ENCODE measurements at places on chromosomes 13 and 19.

GRCh38 chr13:49165798-49166752 is 54.1 kb upstream of the MLNR start:
- DNase-seq, result no peak

- DNase-seq, result peak; percentile 79
Measured at GRCh38 chr13:112545856-112546255, 42.1 kb downstream of the TUBGCP3 start.

GRCh38 chr19:41917676-41918075 is 10.6 kb downstream of the ERFL start:
- DNase-seq, result no peak

- peak; percentile 68 for DNase-seq
Measured at GRCh38 chr13:40777166-40777808, 6.3 kb upstream of the MRPS31 start.

GRCh38 chr19:55546822-55547614 is 1.7 kb upstream of the SBK3 start:
- DNase-seq, result peak; percentile 85

Measured in EH (cell line).